Right atrium auricular region (tissue), 2 donors: ENCODE measurements at places on chromosomes 6 and 20. TPM values are rescaled to one million over a fixed set of nuclear protein-coding genes. Genes with fewer than 3 reads are reported as not detected.

Gene SNX9
- total RNA-seq = 39.4 TPM

Gene SMIM29
- total RNA-seq = 21.7 TPM

Gene RIN2
- 56.6 TPM for total RNA-seq

- H3K4me3 ChIP-seq = no peak overlapping the region
- no peaks in the 10 kb centered on the region for H3K27me3 ChIP-seq
- no peaks in the 10 kb centered on the region for H3K36me3 ChIP-seq
Measured at GRCh38 chr6:38259736-38260135, 380.0 kb downstream of the BTBD9 start.

DNA sequence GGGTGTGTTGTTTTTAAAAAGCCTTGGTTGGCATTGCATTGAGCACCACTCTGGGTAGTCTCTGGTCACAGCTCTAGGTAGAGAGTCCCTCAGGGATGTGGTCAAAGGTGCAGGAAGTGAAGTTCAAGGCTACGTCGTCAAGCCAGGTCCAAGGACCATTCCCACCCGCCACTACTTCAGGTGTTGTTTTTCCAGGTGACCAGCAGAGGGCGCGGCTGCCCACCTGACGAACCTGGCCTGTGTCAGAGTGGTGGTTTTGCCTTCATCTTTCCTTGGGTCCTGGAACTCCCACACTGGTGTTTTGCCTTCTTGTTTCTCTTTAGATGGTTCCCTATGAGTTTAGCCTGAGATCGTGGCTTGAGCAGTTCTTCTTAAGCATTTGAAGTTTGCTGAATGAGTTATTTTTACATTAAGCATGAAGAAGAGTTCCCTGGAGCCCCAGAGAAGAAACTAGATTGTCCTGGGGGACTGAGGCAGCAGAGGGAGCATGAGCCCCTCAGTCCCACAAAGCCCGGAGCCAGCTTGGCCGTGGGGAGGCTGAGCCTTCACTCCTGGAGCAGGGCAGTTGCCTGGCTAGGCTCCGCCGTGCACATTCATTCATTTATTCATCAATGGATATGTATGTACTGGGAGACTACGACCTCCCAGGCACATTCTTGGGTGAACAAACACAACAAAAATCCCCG, 5.6 kb upstream of the PHACTR3 start:
- H3K36me3 ChIP-seq = no peaks in the 10 kb centered on the region
- DNase-seq = no peak
- H3K4me3 ChIP-seq = no peak overlapping the region
- no peak overlapping the region for H3K27ac ChIP-seq

DNA sequence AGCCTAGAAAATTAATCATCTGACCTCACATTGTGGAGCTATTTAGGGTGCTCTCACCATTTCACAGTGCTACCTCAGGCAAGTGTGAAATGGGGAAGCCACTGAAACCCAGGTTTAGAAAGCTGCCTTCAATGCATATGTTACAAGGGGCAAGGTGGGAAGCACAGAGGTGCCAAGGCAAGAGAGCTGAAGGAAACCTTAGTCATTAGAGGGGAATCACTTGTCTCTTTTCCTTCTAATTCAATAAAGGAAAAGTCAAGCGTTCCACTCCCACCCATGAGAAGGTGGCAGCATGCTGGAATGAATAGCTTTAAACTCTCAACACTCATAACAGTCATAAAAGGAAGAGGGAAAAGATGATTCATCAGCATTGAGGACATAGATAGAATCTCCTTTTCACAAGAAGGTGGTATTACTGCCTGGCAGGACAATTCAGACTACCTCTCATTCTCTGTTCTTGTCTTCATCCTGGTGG, 251.9 kb upstream of the IRAK1BP1 start:
- H3K4me3 ChIP-seq = no peak overlapping the region
- no peak for DNase-seq
- no peaks in the 10 kb centered on the region for H3K4me1 ChIP-seq
- H3K27ac ChIP-seq = no peak overlapping the region

GRCh38 chr6:169045486-169045885, 208.2 kb downstream of the THBS2 start:
- no peaks in the 10 kb centered on the region for H3K27me3 ChIP-seq
- H3K4me1 ChIP-seq = no peaks in the 10 kb centered on the region
- DNase-seq = no peak
- H3K27ac ChIP-seq = no peak overlapping the region
- H3K4me3 ChIP-seq = no peak overlapping the region
- H3K36me3 ChIP-seq = no peaks in the 10 kb centered on the region

DNA sequence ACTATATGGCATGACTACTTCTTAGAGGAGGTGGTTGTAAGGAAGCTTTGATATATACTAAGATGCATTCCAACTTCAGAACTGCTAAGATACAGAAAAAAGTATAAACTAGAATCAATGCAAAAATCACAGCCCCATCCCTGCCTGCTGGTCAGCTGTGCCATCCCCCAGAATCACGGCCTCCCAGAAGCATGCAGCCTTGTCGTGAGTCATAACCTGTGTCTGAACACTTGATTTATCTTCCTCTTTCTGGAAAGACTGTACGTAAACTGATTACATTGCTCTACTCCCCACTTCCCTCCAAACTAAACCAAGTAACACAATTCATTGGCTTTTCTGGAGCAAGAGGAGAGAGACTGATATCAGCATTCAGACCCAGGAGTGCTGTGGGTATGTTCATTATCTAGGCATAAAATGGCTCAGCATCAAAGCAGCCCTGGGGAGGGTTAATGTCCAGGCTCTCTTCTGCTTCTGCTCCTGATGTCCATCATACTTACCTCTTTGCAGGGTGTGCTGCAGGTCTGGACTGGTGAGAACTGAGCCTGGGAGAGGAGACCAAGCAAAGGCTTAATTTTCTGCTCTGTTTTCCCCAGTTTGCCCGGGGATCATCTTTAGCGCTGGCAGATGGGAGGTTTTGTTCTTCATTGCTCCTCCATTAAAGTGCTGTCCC, 18.4 kb downstream of the SCP2D1 start:
- H3K4me3 ChIP-seq = no peak overlapping the region
- H3K4me1 ChIP-seq = no peaks in the 10 kb centered on the region
- H3K36me3 ChIP-seq = no peaks in the 10 kb centered on the region
- no peak overlapping the region for H3K27ac ChIP-seq
- DNase-seq = no peak
- no peaks in the 10 kb centered on the region for H3K27me3 ChIP-seq

DNA sequence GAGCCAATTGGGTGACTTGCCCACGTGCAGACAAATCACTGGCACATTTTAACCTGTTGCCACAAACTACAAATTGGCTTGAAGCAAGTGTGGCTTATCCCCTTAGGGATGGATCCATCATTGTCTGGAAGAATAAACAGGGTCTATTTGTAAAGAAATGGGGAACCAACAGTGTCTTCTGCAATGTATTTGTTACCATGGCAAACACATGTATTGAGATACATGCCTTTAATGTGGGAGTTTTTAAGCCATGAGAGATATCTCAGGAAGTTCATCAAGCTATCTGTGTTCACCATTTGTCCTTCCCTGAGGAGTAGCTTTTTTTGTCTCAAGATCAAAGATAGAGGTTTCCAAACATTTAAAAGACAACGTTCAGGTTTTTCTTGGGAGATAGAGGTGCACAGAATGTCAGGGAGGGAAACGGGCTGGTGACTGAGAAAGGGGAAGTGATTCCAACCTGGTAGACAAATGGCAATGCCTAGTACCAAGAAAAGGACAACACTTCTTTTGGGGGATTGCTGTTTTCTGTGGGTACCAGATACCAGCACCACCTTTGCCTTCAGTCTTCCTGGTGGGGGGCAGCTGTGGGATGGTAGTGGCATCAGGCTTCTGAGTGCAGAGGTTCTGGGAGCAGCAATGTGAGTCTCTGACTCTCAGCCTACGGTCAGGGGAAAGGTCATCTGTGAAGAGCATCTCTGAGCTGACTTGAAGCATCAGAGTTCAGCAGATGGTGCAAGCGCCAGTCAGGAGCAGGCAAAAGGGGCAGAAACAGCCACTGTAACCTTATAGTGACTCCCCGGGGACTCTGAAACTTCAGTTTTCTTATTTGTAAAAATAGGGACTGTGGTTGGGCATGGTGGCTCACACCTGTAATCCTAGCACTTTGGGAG, 20.1 kb upstream of the BCAS1 start:
- H3K4me1 ChIP-seq = no peaks in the 10 kb centered on the region
- no peaks in the 10 kb centered on the region for H3K27me3 ChIP-seq
- H3K4me3 ChIP-seq = no peak overlapping the region
- H3K36me3 ChIP-seq = no peaks in the 10 kb centered on the region
